ENCODE measurements at places on chromosomes 5 and 9. TPM values are rescaled to one million over a fixed set of nuclear protein-coding genes. Genes with fewer than 3 reads are reported as not detected.

The IFNA13 gene
- total RNA-seq = not detected

The SPEF2 gene
- total RNA-seq = 15.2 TPM

The TRIM36 gene
- 0.44 TPM for total RNA-seq

The TAF1L gene
- not detected for total RNA-seq

The KIF4B gene
- total RNA-seq = under 0.01 TPM

The KCNV2 gene
- not detected for total RNA-seq

The LHX3 gene
- not detected for total RNA-seq

The TOR1A gene
- 48.4 TPM for total RNA-seq
